Fibroblast of lung (primary cell): ENCODE measurements at places on chromosomes 12 and 14. TPM values are rescaled to one million over a fixed set of nuclear protein-coding genes. Genes with fewer than 3 reads are reported as not detected.

GPX2 gene
- total RNA-seq = not detected in 2 replicates

- no peak for DNase-seq
Measured at GRCh38 chr14:70642303-70643235, 853 bp downstream of the TTC9 start.

BAZ1A gene
- total RNA-seq = 30.0 and 35.2 TPM in 2 replicates

GRCh38 chr12:50934371-50934851, 17.9 kb upstream of the HIGD1C start:
- peak; percentile 25 for DNase-seq

MYH6 gene
- total RNA-seq = not detected in 2 replicates

TPPP2 gene
- total RNA-seq = not detected in 2 replicates

ERBB3 gene
- 0.66 and 1.3 TPM in 2 replicates for total RNA-seq
